ENCODE measurements at places on chromosomes 1 and 21.

DNA sequence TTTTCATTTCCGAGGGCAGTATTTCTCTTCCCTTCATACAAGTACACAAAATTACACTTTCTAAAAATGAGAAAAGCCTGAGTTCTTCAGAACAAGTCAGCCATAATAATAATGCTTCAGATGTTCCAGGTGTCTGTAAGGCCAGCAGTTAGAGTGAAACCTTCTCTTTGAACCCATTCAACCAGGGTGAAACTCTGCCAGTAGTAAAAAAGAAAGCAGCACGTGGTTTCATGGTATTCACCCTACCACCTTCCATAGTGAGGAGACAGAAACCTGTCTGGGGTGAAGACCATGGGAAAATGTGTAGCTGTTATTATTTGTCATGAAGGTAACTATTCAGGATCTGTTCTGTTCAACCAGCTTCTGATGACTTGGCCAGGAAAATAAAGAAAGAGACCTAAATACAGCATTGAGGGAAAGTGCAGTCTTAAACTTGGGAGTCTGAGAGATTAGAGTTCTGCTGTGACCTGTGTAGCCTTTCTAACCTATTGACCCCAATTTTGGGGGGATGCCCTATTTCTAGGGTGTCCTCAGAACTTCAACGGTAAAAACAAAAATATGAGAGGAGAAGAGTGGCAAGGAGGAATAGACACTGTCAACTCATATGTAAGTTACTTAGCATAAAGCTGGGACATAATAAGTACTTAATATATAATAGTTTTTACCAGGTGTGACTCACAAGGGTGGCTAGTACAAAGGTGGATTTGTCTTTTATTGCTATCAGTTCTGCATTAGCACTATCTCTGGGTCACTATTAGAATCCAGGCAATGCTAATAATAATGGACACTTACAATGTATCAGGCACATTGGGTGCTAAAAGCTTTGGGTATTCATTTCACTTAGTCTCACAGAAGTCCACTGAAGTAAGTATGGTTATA is 70.0 kb upstream of the TNFSF4 start:
- DNase-seq: no peak

GRCh38 chr1:80657044-80657643 is 1143.6 kb upstream of the ADGRL2 start:
- DNase-seq: no peak

GRCh38 chr1:22584001-22584562 is 20.8 kb downstream of the EPHA8 start:
- peak; percentile 8 for DNase-seq

- DNase-seq: no peak
These were observed 34.5 kb downstream of the POFUT2 start for GRCh38 chr21:45253180-45253579.

- no peak for DNase-seq
These were observed 55.3 kb upstream of the WASF2 start for GRCh38 chr1:27545271-27545670.

- no peak for DNase-seq
These were observed 2.4 kb downstream of the ATP8B2 start for GRCh38 chr1:154327466-154328317.

GRCh38 chr21:28458446-28458845 is 534.2 kb downstream of the LTN1 start:
- no peak for DNase-seq

GRCh38 chr1:108503062-108503733 is 53.1 kb downstream of the NBPF6 start:
- DNase-seq: peak; percentile 45

DNA sequence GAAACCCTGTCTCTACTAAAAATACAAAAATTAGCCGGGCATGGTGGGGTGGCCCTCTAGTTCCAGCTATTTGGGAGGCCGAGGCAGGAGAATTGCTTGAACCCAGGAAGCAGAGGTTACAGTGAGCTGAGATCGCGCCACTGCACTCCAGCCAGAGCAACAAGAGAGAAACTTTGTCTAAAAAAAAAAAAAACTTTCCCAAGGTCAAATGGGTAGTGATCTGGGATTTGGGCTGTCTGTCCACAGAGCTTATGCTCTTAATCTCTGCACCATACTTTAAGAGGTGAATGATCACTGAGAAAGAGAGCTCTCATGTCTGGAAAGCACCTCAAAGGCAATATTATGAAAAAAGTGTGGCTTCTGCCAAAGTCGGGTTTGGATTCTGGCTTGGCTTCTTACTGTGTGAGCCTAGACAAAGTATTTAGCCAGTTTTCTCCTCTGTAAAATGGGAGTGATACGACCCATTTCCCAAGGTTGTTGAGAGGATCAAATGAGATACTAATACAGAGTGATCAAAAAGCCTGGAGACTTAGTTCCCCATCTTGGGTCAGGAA is 34.4 kb downstream of the ATP2B4 start:
- no peak for DNase-seq
